T-helper 17 cell (primary cell): ENCODE measurements at places on chromosomes 7 and 10. TPM values are rescaled to one million over a fixed set of nuclear protein-coding genes. Genes with fewer than 3 reads are reported as not detected.

- no peak for DNase-seq
- H3K4me3 ChIP-seq, result no peak overlapping the region
- peaks cover 23% of the 10 kb centered on the region for H3K27me3 ChIP-seq
- H3K4me1 ChIP-seq, result peaks cover 3% of the 10 kb centered on the region
- no peak overlapping the region for H3K27ac ChIP-seq
Measured at GRCh38 chr10:1451941-1452340, 285.4 kb downstream of the ADARB2 start.

DNA sequence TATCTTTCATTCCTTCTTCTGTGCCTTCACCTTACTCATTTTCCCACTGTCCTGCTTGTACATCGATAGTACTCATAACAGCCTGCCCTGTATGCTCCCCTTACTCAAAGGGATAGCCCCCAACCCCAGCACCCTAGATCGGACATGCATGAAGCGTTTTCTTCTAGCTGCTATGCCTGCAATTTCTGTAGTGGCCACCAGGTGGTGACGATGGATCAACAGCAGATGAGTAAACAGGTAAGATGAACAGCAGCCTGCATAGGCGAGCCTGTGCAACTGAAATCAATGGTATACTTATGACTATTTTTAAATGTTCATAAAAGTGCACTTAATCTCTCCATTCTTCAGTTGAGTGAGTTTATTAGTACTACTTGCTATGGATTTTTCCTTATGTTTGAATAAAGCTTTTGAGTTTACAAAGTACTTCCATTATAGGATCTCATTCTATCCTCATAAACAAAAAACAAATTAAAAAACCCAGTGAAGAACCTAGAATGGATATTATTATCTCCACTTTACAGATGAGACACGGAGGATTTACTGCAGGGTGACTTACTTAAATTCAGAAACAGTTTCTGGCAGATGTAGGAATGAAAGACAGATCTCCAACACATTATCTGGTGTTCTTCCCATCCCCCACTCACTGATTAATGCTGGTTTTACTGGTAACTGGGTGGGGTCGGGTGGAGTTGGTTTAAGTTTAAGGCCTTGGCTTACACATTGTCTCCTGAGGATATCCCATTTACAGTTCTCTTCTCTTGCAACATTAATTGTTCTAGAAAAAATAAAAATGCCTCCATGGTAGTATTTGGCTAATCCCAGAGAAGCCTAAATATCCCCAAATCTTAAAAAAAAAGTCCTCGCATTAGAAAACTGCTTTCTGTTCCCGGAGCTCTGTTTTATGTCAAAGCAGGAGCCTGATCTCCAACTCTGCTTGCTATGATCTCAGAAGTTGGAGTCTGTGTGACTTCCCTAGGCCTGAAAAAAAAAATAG, 222.1 kb downstream of the GLI3 start:
- no peak overlapping the region for H3K4me3 ChIP-seq
- no peaks in the 10 kb centered on the region for H3K36me3 ChIP-seq
- H3K27ac ChIP-seq, result no peak overlapping the region
- no peaks in the 10 kb centered on the region for H3K4me1 ChIP-seq

GRCh38 chr10:113362645-113363091, 190.2 kb upstream of the HABP2 start:
- DNase-seq, result no peak
- peaks cover 3% of the 10 kb centered on the region for H3K4me1 ChIP-seq
- no peaks in the 10 kb centered on the region for H3K36me3 ChIP-seq

DNA sequence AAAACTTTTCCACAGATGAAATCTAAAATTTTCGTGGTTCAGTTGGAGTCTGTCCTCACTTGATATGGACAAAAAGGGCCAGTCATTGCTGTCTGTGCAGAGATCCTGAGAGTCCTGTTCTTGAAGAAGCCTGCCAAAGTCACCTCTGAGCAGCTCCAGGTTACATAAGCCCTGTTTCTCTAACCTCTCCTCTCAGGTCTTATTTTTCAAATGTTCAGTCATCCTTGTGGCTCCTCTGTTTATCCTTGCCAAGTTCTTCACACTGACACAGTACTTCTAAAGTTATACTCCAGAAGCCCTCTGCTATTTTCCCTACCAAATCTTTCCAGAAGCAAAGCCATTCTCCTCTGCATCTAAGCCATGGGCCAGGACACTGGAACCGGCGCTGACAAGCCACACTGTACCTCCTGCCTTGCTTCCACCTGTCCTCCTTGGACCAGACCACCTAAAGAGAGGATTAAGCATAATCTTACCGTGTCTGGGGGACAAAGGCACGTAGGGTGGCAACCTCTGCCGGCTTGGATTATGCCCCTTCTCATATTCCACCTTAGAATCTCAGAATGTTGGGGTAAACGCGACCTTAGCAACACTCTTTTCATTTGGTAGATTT, 161.6 kb downstream of the JAZF1 start:
- no peak for DNase-seq
- H3K27me3 ChIP-seq, result no peaks in the 10 kb centered on the region
- peaks cover 5% of the 10 kb centered on the region for H3K4me1 ChIP-seq

Gene HERPUD2
- total RNA-seq, result 98.3 TPM

Gene VWDE
- 5.8 TPM for total RNA-seq

- H3K27me3 ChIP-seq, result peaks cover 8% of the 10 kb centered on the region
- DNase-seq, result no peak
- H3K4me3 ChIP-seq, result peak within 1 kb of the TSS; percentile 19
- no peak within 1 kb of the TSS for H3K27ac ChIP-seq
- H3K4me1 ChIP-seq, result no peaks in the 10 kb centered on the region
Measured at GRCh38 chr7:137343281-137343841, at the start of gene PTN. PTN (minus strand) TSS chr7:137343733; CDS start chr7:137254973, 88,760 bp downstream.
